NCI-H446 (cell line): ENCODE measurements at places on chromosomes 5 and 9.

GRCh38 chr5:8523501-8523900, 654.6 kb downstream of the MTRR start:
- DNase-seq = no peak

- DNase-seq = no peak
Observed at GRCh38 chr5:34657274-34657921, 1.3 kb downstream of the RAI14 start.

GRCh38 chr9:87686520-87687090, 39.3 kb upstream of the CTSL start:
- DNase-seq = no peak

DNA sequence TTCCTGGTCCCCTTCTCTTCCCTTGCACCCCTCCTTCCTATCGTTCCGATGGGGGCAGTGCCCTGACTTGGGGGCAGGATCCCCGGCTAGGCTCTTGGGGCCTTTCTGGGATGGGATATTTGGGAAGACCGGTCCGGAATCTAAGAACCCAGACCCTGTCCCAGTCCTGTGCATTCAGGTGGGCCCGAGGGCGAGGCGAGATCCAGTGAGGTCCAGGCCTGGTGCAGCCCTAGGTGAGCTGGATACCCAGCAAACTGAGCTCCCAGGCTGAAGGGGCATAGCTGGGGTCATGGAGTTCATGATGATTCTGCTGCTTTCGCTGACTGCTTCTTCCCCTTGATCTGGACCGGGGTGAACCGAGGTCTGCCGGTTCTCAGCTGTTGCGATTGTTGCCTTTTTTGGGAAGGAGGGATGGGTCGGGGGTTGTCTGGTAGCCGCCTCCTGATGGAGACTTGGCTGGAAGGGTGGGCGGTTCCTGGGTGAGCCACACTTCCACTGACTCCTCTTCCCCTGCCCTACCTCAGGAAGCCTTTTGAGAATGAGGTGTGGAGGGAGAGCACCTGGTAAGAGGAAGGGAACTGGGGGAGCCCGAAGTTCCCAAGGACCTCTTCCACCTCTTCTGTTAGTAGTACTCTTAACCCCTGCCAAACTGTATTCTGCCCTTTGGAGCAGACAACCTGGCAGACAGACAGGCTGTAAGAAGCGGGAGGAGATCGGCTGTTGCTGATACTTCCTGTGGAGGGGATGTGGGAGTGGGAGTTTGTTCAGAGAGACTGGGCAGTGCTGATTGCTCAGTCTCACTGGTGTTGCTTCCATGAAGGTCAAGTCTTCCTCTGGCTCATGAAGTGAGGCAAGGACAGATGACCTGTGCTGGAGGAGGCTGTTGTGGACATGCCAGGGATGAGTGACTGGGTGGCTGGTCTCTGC, 1.0 kb downstream of the LRRC8A start:
- no peak for DNase-seq

DNA sequence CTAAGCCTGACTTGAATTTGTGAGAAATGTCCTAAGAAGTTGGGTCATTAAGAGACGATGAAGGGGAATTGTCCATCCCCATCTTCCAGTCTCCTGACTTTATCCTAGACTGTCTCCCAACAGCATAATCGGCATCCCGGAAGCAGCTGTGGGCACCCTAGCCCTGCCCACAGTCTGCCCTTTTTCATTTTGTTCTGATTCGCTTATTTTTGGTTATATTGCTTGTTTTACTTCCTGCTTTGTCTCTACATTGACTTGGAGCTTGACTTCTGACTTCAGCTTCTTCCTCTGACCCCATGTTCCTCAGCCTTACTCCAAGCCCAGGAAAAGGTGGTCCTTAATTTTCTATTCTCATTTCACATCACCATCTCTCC, 41.8 kb downstream of the UGCG start:
- no peak for DNase-seq

- DNase-seq = peak; percentile 43
Observed at GRCh38 chr5:112594095-112594850, 143.4 kb upstream of the APC start.

GRCh38 chr5:81167544-81167943, 65.6 kb upstream of the CKMT2 start:
- no peak for DNase-seq

DNA sequence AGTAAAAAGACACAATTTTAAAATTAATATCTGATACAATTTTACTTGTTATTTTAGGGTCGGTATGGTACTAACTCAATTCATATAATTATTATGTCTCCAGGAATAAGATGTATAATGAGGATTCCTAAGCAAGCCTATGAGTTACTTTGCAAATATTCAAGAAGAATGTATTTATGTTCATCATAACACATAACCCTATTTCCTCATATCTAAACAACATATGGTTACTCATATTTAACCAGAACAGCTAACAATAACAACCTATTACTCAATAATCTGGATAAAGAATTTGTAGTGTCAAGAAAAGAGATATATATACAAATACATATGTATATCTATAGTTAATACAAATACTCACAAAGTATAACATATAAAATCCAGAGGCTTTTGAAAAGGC, 285.9 kb downstream of the ARL15 start:
- DNase-seq = no peak

DNA sequence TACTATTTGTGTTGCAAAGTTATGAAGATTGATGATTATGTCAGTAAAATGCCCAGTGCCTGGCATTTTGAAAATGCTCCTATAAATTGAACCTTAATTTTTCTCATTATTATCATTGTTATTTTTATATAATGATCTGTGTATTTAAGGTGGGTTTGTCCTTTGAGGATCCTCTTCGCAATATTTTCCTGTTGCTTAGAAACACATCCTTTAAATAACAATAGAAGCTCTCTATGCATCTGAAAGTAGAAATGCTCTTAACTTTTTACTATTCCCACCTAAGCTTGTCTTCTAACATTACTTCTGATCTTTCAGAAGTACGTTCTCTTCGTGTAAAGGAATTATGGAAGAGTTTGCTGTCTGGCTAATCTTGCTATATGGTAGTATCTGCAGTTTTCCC, 214.7 kb upstream of the TLX3 start:
- DNase-seq = no peak

- no peak for DNase-seq
Observed at GRCh38 chr5:72487177-72487576, 20.0 kb downstream of the ZNF366 start.

GRCh38 chr5:178320281-178320855, 87.8 kb upstream of the PHYKPL start:
- no peak for DNase-seq
